ENCODE measurements at places on chromosomes 6 and 20.
A peak's percentile ranks its signal among the peaks of the same experiment; 100 is the strongest.

GRCh38 chr6:147287869-147288271 lies 83.7 kb downstream of the STXBP5 start:
- no peak overlapping the region for H3K4me3 ChIP-seq
- no peak for DNase-seq
- no peaks in the 10 kb centered on the region for H3K27me3 ChIP-seq
- H3K27ac ChIP-seq: no peak overlapping the region

GRCh38 chr6:169780571-169781091 lies 29.2 kb downstream of the ERMARD start:
- DNase-seq: peak; percentile 34
- no peaks in the 10 kb centered on the region for H3K27me3 ChIP-seq
- H3K4me1 ChIP-seq: no peaks in the 10 kb centered on the region
- no peak overlapping the region for H3K27ac ChIP-seq
- H3K36me3 ChIP-seq: peaks cover 24% of the 10 kb centered on the region
- no peak overlapping the region for H3K4me3 ChIP-seq

DNA sequence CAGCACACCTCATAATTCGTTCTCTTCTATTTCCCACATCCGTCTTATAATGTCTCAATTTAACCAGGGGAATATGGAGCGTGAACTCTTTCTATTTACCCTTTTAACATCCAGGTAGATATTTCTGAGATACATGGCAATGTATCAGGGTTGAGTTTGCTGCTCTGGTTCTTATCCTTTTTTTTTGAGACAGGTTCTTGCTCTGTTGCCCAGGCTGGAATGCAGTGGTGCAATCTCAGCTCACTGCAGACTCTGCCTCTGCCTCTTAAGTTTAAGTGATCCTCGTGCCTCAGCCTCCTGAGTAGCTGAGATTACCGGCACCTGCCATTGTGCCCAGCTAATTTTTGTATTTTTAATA lies 36.5 kb downstream of the KLHL31 start:
- H3K27ac ChIP-seq: no peak overlapping the region
- H3K27me3 ChIP-seq: no peaks in the 10 kb centered on the region
- H3K36me3 ChIP-seq: no peaks in the 10 kb centered on the region
- DNase-seq: no peak
- H3K4me3 ChIP-seq: peak overlapping the region; percentile 8

GRCh38 chr6:42028234-42029061 lies 21.9 kb upstream of the TAF8 start:
- DNase-seq: no peak
- H3K27ac ChIP-seq: no peak overlapping the region
- no peak overlapping the region for H3K4me3 ChIP-seq
- no peaks in the 10 kb centered on the region for H3K36me3 ChIP-seq

DNA sequence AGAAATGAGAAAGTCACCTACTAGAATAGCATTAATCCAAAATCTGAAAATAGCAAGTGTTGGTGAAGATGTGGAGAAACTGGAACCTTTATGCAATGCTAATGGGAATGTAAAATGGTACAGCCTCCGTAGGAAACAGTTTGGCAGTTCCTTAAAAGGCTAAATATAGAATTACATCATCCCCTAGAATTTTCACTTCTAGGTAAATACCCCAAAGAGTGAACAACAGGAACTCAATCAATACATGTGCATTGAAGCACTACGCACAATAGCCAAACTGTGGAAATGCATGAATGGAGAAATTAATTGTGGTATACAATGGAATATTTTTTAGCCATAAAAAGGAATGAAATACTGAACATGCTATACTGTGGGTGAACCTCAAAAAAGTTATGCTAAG lies 982.0 kb upstream of the FLRT3 start:
- no peaks in the 10 kb centered on the region for H3K36me3 ChIP-seq
- H3K27ac ChIP-seq: no peak overlapping the region
- no peaks in the 10 kb centered on the region for H3K4me1 ChIP-seq
- no peak overlapping the region for H3K4me3 ChIP-seq
- no peak for DNase-seq

DNA sequence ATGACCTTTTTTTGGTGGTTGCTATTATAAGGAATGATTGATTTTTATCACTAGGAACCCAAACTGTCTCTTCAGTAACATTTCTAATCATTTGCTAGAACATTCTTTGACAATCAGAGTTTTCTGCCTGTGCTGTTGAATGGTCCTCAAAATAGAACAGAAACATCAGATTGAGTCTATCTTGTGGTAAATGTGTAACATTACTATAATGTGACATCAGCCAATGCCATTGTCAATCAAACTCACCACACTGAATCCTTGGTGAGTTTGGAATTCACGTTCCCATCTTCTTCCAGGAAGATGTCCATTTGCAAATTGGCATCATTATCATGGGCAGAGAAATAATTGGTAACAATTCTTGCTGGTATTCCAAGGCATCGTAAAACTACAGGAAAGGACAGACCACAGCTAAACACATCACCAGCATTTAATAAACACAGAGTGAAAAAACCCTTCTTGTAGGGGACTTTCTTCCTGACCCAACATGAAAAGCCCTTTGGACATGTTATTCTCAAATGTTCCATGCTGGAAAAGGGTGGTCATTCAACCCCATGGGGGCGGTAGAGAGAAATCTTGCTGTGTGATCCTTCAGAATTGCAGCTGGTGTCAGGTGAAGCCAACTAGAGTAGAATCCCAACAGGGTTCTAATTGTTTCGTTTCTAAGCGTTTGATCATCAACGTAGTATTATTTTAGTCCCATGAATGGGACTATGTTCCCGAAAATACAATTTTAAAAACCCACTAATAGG lies 98.5 kb downstream of the F13A1 start:
- H3K4me1 ChIP-seq: no peaks in the 10 kb centered on the region
- DNase-seq: no peak
- H3K27me3 ChIP-seq: no peaks in the 10 kb centered on the region
- H3K27ac ChIP-seq: no peak overlapping the region
